Keratinocyte (primary cell): ENCODE measurements at places on chromosomes 16 and 17.
A peak's percentile ranks its signal among the peaks of the same experiment; 100 is the strongest.

DNA sequence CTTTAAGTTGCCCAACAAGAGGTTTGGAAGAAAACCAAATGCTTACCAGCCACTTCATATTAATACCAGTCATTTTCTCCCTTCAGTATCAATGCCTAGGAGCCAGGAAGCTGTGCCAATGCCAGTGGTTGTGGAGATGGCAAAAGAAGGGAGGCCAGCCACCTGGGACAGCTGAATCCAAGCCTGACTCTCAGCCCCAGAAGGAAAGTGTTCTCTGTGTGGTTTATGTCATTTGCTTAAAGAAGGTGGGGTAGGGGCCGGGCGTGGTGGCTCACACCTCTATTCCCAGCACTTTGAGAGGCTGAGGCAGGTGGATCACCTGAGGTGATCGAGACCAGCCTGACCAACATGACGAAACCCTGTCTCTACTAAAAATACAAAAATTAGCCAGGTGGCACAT is 13.4 kb downstream of the C17orf78 start:
- no peak for DNase-seq

- DNase-seq, result peak; percentile 63
Measured at GRCh38 chr16:53745086-53745485, 41.1 kb downstream of the FTO start.

GRCh38 chr17:57849163-57849873 is 526 bp downstream of the MRPS23 start:
- no peak for DNase-seq

- no peak for DNase-seq
Measured at GRCh38 chr16:83110269-83110668, 483.5 kb downstream of the CDH13 start.

DNA sequence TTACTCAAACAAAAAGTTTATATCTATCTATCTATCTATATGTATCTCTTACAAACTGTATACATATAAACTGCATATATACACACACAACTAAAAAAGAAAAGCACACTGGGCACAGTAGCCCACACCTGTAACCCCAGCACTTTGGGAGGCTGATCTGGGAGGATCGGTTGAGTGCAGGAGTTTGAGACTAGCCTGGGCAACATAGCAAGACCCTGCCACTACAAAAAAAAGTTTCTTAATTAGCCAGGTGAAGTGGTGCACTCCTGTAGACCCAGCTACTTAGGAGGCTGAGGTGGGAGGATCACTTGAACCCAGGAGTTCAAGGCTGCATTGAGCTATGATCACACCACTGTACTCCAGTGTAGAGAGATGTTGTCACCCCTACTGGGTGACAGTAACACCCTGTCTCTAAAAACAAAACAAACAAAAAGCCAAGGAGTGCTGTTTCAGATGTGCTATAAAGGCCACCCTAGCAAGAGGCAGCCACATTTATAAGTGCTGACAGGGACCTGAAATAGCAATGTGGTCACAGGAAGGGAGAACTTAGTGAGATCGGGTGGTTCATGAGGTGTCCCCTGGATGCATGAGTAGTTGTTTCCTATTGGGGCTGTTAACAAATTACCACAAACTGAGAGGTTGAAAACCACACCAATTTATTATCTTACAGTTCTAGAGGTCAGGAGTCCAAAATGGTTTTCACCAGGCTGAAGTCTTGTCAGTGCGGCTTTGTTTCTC is 4.8 kb downstream of the CD2BP2 start:
- no peak for DNase-seq
